Stimulated activated CD8-positive, alpha-beta memory T cell treated with anti-CD3 and anti-CD28 coated beads, Interleukin-15, amount 100 ng/mL, for 4 hours (primary cell): ENCODE measurements at places on chromosomes 6 and 20.

DNA sequence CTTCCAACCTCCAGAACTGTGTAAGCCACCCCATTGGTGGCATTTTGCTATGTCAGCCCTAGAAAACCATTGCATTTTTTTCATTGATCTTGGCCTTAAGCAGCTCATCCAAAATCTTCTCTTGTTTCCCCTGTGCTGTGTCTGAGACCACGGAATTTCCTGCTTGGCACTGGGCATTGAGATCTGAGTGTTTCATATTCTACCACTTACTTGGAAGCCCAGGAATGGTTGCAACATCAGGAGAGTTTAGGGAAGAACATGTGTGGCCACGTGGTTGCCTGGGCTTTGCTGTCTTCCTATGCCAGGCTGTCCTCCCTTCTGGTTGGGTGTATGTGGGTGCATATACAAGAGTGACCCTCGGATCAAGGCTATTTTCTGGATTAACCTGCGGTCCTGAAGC, 139.3 kb upstream of the PMEPA1 start:
- DNase-seq = no peak

- no peak for DNase-seq
Measured at GRCh38 chr6:159894991-159895390, 4.2 kb downstream of the MAS1 start.

DNA sequence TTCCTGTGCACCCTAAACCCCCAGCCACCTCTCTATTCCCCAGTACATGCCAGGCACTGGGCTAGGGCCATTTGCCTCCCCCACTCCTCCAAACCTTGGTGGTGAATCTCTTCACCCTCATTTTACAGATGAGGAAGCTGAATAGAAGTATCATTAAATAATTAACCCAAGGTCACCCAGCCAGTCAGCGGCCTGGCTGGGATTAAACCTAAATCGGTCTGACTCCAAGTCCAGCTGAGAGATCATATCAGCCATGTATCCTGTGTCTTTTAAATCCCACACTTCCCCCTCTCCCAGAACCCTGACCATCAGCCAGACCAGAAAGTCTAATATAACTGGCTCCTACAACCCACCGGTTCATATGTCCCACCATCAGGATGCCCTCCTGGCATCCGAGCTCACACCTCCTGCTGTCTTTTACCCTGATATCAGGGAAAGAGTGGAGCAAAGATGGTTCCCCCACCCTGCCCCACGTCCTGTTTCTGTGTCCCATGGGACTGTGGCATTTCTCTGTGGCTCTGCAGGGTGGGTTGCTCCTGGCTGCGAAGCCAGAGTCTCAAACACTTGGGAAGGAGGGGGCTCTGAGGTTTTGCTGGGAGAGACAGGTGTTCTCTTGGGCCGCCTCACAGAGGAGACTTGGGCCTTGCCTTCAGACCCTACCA, 145.3 kb downstream of the VEGFA start:
- no peak for DNase-seq

- DNase-seq = no peak
Measured at GRCh38 chr6:157522472-157522871, 141.5 kb downstream of the ZDHHC14 start.

GRCh38 chr20:38165966-38166702, 1.1 kb upstream of the TGM2 start:
- no peak for DNase-seq

DNA sequence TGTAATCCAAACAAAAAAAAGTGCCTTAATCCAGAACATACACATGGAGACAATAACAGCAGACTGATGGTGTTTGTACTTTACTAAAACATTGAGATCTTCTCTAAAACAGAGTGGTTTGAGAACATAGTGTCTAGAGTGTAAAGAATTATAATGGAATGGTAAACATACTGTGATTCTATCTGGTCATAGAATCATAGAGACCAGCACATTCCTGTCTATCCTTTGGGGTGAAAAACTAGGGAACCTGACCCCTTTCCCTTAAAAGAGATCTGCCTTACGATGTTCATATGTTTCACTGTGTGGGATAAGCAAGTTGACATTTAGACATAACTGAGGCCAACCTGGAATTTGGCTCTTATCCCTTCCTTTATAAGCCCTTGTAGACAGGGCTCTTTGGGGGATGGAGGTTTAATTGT, 55.7 kb downstream of the TRMT11 start:
- no peak for DNase-seq

GRCh38 chr6:6825193-6825784, 236.8 kb downstream of the LY86 start:
- no peak for DNase-seq

GRCh38 chr6:63663147-63663955, 27.7 kb downstream of the PHF3 start:
- DNase-seq = no peak

GRCh38 chr6:81894306-81894705, 141.8 kb upstream of the TENT5A start:
- no peak for DNase-seq

DNA sequence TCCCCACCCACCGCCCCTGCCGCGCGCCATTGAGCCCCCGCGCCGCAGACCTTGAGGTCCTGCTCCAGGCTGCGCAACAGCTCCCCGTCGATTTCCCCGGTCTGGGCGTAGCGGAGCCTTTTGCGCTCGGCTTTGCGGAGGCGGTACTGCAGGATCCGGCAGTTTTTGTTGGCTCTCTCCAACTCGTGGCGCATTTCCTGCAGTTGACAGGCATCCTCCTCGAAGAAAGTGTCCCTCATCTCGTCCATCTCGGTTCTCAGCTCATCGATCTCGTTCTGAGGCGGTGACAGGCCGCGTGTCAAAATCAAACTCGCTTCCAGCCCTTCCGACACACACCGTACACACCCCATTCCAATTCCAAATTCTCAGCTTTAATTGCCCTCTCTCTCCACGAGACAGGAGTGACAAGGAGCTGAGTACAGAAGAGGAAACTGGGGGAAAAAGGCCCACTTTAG, 4.3 kb downstream of the MTCL3 start:
- no peak for DNase-seq

DNA sequence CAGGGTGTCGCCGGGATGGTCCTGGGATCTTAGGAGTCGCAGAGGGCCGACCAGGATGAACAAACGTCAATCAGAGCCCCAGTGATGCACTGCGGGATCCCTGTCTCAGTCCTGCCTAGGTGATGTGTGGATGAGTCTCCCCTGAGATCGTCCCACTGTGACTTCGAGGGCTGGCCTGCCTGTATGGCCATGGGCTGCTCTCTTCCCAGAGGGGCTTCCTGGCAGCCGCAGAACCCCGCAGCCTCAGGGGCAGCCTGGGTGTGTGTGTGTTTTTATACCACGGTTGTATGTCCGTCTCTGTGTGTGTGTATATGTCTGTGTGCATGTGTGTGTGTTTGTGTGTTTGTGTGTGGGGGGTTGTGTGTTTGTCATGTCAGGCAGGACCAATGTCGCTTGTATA, 111.6 kb downstream of the MYLK4 start:
- no peak for DNase-seq

- no peak for DNase-seq
Measured at GRCh38 chr6:69026243-69026642, 391.2 kb downstream of the ADGRB3 start.

- no peak for DNase-seq
Measured at GRCh38 chr6:166758136-166758704, 131.2 kb upstream of the RPS6KA2 start.

DNA sequence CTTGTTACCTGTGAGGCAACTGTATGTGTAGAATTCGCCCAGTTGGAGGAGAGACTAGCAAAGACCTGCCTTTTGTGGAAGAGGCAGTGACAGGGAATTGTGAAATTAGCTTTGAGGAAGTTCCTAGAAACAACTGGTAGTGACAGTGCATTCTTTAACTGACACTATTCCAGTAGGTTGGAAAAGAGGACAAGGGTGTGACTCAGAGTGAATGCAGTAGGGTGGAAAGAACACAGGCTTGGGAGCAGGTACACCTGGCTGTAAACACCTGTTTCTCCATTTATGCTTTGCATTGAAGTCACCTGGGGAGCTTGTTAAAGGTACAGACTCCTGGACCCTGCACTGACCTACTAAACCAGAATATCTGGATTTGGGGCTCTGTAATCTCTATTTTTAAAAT, 295.7 kb downstream of the PHACTR1 start:
- DNase-seq = no peak

DNA sequence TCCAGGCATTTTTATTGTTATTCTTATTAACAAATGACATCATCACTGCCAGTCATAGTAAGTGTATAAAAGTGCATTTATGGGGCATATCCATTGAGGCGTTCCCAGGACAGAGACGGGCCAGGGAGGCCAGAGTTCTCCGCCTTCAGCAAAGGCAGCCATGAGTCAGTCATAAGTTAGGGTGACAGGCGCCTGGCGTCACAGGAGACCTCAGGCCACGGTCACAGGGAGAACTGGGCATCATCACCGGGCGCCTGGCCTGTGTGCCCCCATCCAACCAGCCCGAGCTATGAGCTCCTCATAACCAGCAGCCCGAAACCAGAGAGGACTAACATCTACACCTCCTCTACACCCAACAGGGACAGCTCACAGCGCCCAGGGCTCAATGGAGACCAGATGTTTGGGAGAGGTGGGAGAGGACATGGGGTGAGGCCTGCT, 259.2 kb downstream of the DLL1 start:
- DNase-seq = no peak

GRCh38 chr20:16488616-16489015, 84.6 kb downstream of the KIF16B start:
- DNase-seq = no peak

DNA sequence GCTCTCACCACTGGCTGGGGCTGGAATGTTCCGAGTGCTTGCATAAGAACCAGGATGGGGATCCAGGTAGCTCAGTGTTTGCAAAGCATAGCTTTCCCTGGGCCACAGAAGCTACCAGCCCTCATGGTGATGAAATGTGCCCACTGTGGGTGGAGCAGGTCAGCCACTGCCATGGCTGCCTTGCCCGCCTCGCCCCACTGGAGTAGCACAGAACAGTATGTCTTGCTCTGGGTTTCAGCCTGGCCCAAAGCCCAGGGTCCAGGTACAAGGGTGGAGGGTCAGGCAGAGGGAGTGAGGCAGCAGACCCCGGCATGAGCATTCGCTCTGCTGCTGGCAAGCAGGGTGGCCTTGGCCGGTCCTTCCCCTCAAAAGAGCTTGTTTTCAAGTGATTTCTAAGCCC, 34.7 kb downstream of the KCNK17 start:
- no peak for DNase-seq

- DNase-seq = no peak
Measured at GRCh38 chr6:13710552-13711323, 897 bp downstream of the RANBP9 start.

- DNase-seq = no peak
Measured at GRCh38 chr6:4879741-4880275, 103.6 kb downstream of the CDYL start.

DNA sequence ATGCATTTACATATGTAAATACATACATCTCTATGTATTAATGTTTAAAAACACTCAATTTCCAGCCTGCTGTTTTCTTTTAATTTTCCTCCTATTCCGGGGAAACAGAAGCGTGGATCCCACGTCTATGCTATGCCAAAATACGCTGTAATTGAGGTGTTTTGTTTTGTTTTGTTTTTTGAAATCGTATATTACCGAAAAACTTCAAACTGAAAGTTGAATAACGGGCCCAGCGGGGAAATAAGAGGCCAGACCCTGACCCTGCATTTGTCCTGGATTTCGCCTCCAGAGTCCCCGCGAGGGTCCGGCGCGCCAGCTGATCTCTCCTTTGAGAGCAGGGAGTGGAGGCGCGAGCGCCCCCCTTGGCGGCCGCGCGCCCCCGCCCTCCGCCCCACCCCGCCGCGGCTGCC, 355 bp upstream of the BMP2 start:
- no peak for DNase-seq

- DNase-seq = no peak
Measured at GRCh38 chr6:117483004-117483644, 650 bp downstream of the DCBLD1 start.

DNA sequence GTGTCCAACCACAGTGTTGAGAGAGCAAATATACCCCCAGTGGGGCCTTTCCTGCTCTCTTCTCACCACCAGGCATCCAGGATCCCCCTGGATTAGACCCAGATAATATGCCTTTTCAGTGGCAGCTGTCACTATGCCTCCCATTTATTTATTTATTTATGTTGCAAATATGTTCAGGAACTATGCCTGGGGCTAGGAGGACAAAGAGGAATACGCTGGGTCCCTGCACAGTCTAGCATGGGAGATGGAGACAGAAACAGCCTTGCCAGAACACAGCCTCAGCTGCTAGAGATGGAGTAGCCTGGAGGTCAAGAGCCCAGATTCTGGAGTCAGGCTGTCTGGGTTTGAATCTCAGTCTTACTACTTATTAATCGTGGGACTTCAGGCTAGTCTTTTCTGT, 74.6 kb upstream of the LRFN2 start:
- no peak for DNase-seq

DNA sequence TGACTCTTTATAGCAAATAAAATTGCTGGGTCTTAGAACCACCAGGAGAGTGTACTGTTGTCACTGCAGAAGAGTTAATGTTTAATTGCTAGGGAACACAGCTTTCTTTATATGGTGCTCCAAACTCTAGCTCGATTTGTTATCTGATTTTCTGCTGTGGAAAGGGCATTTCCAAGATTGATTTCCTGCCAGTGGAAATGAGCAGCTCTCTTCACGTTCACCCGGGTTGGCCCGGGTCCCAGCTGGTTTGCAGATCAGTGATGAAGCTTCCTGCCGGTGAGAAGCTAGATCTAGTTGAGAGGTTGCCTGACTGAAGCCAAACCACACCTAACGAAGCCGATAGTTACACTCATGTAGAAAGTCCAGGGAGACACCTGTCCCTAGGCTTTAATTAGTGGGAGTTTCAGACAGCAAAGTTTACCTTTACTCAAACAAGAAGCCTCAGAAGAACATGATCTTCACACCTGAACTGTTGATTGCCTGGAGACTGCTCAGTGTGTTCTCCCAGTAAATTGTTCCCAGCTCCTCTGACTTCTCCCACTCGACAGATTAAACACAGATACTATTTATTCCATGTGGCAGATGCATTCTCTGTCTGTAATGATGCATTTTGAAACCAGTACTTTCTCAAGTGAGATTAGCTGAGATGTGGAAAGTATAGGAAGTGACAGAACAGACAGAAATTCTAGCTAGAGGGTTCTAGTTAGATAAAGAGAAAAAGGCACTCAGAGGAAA, 27.8 kb downstream of the PAQR8 start:
- no peak for DNase-seq

DNA sequence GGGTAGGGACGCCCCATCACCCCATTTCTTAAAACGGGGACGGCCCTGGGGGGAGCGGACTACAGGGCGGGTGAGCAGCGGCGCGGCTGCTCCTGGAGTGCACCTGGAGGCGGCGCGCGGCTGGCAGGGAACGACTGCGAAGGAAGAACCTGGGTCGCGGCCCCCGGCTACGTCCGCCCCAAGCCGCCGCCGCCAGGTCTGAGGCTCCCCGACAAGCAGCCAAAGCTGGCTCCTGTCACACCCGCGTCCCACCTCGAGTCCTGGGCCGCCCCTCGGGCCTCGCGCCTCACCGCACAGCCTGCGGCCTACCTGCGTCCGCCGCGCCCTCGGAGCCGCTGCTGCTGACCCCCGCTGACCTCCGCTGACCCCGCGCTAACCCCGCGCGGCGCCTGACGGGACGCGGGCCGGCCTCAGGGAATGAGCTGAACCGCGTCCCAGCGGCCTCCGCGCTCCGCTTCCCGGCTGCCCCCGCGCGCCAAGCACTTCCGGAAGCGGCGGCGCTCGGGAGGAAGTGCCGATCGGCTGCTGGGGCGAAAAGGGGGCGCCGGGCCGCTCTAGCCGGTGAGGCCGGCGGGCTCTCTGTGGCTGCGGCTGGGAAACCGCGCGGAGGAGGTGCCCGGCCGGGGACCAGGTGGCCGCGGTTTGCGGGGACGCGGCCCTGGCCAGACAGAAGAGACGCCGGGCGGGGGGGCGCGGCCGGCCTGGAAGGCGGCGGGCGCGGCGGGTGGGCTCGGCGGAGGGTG, at the start of the genes ARFRP1 and ZGPAT:
Gene ARFRP1, minus strand, starts transcription at position 419 of the 743 bp plus-strand sequence. CDS start 885 bp downstream, outside the sequence.
Gene ZGPAT, plus strand, starts transcription at position 482 of the 743 bp plus-strand sequence. CDS start 542 bp downstream, outside the sequence.
- peak; percentile 77 for DNase-seq
